ENCODE measurements at places on chromosomes 7 and 10.

DNA sequence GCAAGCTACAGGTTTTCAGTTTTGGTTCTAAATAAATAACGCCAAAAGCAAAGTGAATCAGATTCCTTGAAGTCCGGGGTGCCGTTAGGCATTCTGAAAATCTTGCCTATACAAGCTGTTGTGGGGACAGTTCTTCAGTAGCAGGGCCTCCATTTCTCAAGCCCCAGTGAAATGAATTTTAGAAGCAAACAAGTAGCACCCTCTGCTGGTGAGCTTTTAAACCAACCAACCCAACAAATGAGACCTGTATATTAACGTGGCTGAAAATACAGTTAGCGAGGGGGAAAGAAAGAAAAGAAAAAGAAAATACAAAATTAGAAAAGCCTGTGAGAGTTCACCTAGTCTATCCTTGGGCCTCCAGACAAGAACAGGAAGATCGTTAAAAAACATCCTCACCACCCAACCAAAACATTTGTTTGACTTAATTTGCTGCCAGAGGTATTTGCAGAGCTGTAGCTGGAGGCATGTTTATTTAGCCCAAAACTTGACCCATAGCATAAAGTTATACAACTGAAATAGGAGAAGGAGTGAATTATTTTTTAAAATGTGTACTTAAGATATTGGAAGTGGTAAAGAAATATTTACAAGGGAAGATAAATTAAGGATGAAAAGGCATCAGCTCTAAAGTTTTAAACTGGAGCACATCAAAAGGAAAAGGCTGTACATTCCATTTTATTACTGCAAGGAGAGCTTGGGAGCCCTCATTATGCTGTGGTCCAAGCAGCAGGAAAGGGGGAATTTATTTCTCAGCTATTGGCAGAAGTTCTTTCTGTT lies 98.9 kb downstream of the DYNC1I1 start:
- peak; percentile 25 for DNase-seq

- DNase-seq = no peak
These were observed 124.6 kb downstream of the LRRN3 start for GRCh38 chr7:111215550-111215949.

- no peak for DNase-seq
These were observed 41.4 kb downstream of the PRTFDC1 start for GRCh38 chr10:24911029-24911428.

DNA sequence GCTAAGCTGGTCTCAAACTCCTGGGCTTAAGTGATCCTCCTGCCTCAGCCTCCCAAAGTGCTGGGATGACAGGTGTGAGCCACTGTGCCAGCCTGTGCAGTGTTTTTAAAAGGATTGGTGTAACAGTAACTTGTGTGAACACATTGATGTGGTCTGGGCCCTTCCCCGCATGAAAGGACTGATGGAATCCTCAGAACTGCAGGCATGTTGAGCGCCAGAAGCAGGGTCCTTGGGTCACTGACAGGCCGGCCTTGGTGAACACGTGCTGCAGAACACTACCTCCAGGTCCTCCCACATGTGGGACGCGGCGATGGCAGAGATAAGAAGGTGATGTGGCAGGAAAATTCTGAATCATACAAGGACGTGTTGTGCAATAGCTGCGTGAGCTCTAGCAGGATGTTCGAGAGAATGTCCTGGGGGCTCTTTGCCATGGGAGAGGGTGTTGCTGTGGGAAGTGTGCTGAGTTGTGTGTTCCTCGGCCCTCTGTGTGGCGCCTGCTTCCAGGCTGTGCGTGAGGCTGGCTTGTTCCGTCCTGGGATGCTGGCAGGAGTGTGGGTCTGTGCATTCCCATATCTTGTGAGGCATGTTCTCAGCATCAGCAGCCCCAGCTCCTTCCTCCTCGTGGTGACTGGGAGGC lies 68.2 kb downstream of the DNAJB6 start:
- no peak for DNase-seq

GRCh38 chr7:128080169-128080568 lies 48.9 kb upstream of the LRRC4 start:
- DNase-seq = no peak

- DNase-seq = no peak
These were observed 29.1 kb downstream of the DPCD start for GRCh38 chr10:101617102-101617823.

DNA sequence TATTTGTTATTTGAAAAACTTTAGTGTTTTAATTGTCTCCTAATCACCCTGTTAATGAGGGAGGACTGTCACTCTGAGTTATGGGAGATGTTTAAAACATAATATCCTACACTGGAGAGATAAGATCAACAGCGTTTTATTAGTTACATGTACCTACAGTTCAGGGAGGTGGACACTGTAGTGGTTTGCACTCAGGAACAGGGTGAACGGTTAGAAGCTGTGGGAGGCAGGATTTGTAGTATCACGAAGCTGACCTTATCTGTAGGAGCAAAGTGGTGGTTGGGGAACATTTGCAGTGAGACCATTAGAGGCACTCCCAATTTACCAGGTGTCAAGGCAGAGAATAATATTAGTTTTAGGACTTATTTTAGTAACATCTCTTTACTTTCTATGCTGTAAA lies 193.3 kb upstream of the KCND2 start:
- DNase-seq = no peak

GRCh38 chr10:124088915-124089314 lies 4.5 kb downstream of the CHST15 start:
- no peak for DNase-seq

- no peak for DNase-seq
These were observed 95.1 kb upstream of the FZD1 start for GRCh38 chr7:91168871-91169829.

DNA sequence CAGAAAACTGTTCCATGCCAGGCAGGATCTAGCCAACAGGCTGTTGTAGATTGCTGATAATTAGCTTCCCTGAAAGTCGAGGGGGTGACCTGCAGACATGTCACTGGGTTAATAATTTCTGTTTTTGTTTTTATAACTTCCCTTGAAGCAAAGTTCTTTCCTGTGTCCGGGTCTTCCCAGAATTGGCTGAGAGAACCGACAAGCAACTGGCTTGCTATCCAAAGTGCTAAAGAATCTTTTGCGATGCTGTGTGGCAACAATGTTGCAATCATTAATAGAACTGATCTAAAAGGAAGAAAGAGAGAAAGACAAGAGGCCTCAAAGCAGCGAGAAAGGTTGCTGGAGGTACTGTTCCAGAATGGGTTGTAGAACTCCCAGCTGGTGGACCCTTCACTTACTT lies 132.1 kb upstream of the DPP6 start:
- DNase-seq = no peak

DNA sequence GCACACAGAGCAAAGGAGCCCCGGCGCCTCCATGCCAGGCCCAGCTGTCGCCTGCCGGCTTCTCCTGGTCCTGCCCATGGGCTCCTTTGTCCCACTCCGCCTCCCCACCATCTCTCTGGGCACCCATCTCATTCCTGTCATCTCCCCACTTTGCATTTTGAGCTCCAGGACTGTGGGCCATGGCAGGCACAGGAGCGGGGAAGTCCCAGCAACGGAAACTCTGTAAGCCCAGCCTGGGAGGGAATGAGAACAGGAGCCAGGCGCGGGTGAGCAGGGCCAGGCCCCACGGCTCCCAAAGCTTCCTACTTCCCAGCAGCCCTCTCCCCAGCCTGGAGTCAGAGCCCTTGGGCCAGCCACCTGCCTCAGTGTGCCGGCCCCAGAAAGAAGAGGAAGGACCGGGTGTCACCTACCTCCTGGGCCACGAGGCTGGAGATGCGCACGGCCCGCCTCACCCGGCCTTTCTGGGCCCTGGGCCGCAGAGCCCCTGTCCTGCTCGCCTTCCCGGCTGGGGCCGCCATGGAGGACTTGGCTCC lies 23.1 kb downstream of the KCNH2 start:
- DNase-seq = no peak

GRCh38 chr7:132511921-132512320 lies 64.3 kb downstream of the PLXNA4 start:
- DNase-seq = no peak

DNA sequence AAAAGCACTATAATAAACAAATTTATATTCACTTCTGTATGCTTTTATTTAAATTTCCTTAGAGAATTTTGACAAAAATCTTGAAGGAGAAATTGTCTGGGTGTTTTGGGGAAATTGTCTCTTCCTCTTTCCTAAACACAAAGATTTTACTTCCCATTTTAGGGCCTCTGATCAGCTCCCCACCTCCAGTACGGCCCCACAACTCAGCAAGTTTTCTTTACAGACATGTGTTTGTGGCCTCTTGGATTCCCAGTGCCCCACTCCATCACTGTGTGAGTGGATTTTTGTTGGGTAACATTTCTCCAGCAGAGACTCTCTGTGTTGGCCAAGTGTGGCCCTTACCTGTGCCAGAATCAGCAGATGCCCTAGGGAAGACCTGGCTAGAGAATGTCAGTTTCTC lies 182.8 kb upstream of the CDC14C start:
- DNase-seq = no peak

- DNase-seq = no peak
These were observed 106.7 kb downstream of the REEP3 start for GRCh38 chr10:63627881-63628296.

DNA sequence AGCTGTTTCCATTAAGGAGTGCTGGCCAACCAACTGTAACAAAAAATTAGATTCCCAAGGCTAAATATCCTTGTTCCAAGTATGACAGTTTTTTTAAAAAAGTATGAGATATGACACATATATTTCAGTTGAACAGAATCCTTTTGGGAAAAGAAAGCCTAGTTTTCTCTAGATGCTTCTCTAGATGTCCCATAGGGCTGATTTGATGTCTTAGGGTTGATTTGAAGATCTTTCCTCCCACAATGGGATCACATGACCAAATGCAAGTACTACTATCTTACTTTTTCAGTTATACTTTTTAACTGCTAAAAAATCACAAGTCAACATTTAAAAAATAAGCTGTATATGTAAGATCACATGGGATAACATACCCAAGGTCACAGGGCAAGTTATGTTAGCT lies 3.7 kb downstream of the NAMPT start:
- DNase-seq = no peak

GRCh38 chr10:51162002-51162401 lies 87.7 kb downstream of the PRKG1 start:
- no peak for DNase-seq

DNA sequence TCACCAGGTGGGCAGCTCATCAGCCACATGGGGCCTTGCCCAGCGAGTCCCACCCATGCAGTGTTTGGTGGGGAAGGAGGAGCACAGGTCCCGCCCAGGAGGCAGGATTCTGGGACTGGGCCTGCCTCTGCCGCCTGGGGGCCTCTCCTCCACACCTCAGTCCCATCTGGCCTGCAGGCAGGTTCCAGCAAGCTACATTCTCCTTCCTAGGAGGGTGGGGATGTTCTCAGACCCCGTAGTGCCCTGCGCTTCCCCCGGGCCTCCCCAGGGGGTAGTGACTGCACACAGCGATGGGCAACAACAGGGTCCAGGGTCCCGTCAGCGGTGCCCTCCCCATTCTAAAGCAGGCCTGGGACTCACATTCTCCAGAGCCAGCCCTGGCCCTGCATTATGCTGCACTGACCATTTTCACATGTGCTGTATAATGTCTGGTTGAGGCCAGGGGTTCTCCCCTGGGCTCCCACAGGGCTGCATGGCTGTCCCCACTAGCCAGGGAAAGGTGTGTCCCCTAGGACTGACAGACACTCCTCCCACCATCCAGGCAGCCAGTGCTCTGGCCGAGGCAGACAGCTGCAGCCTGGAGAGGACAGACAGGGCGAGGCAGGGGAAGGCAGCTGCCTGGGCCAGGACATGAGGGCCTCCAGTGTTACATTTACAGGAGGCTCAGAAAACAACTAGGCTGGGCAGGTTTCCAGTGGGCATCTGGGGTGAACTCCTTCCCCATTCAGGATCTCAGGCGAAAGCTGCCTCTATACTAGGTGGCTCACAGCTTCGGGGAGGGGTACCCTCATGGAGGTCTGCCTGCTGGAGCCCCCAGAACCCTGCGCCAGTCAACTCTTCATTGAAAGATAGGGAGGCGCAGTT lies 9.3 kb downstream of the RASGEF1A start:
- DNase-seq = no peak

Data from progenitor cell of endocrine pancreas (in vitro differentiated cells).